ENCODE measurements at places on chromosomes 4 and X.

- no peak for DNase-seq
Observed at GRCh38 chr4:47856713-47857112, 18.8 kb upstream of the CORIN start.

DNA sequence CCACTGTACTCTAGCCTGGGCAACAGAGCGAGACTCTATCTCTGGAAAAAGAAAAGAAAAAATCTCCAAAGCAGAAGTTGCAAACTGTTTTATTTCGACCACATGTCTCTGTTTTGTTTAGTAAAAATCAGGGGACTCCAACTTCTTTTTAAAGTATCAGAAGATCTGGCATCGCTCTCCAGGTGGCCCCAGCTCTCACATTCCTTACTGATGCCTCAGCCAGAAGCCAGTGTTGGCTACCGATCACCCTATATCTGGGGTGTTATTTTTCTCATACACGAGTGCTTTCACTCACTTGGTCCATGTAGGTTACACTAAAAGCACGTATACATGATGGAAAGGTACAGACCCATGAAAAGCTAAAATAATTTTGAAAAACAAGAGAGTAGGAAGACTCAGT, 8.3 kb downstream of the MPP1 start:
- no peak for DNase-seq

DNA sequence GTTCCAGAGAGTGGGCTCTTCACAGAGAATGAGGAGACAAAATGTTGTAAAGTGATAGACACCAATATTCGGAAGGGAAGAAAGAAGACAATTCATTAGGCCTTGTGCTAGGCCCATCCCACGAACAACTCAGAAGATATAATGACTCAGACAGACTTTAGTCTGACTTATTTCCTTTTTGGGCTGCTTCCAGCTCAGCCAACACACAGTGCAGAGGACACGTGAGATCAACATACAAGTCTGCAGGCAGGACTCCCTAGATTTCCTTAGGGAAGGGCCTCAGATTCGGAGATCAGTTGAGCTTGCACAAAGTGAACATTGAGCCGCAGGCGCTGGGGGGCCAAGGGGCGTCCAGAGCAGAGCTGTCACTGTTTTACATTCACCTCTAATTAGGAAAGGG, 290.7 kb upstream of the TENM3 start:
- DNase-seq = no peak

GRCh38 chrX:49191574-49192011, 5.4 kb upstream of the PRICKLE3 start:
- no peak for DNase-seq

Data from glutamatergic neuron (in vitro differentiated cells).